ENCODE measurements at places on chromosomes 13 and 19.

- DNase-seq, result no peak
Measured at GRCh38 chr13:40446365-40446764, 220.1 kb downstream of the FOXO1 start.

GRCh38 chr19:15296353-15296752, 36.0 kb downstream of the BRD4 start:
- DNase-seq, result no peak

- DNase-seq, result no peak
Measured at GRCh38 chr19:884420-885211, 8.4 kb downstream of the MED16 start.

- DNase-seq, result no peak
Measured at GRCh38 chr19:3483226-3483628, at the start of gene SMIM44. Gene SMIM44 (minus strand): TSS chr19:3483441. CDS start chr19:3483403, 38 bp downstream.

DNA sequence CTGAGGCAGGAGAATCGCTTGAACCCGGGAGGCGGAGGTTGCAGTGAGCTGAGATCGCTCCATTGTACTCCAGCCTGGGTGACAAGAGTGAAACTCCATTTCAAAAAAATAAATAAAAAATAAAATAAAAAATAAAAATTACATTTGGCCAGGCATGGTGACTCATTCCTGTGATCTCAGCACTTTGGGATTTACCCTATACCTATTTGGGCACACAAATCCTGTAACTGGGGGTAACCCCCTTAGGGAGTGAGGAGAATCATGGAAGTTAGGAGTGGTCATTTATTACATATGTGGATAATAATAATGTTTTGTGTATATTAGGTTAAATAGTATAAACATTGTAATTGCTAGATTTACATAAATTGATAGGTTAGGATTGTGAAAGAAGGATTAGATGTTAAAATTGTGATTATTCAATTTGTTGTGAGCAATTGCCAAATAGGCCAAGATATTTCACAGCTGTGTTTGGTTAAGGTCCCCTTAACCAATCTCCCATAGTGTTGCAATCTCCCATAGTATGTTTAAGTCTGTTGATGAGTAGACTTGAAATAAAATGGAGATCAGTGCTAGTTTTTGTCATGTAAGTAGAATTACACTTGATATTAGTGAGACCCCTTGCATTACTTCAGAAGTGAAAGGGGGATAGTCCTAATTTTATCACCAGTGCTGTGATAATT, 30.7 kb downstream of the ZNF844 start:
- no peak for DNase-seq

DNA sequence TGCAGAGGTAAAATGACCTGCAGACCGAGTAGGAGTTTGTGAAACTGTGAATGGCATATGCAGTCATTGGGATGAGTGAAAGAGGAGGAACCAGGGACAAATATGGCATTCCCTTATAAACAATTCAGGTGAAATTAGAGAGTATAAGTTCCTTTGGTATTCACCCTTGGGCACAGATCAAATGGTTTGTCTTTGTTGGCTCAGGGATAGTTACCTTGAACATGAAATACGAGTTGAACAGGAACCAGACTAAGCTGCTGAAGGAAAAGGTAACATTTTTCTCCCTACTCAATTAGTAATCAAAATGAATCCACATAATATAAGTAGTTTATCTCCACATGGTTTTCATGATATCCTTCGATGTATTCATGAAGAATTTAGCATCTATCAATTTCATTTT, 50.5 kb downstream of the SLITRK1 start:
- DNase-seq, result no peak

DNA sequence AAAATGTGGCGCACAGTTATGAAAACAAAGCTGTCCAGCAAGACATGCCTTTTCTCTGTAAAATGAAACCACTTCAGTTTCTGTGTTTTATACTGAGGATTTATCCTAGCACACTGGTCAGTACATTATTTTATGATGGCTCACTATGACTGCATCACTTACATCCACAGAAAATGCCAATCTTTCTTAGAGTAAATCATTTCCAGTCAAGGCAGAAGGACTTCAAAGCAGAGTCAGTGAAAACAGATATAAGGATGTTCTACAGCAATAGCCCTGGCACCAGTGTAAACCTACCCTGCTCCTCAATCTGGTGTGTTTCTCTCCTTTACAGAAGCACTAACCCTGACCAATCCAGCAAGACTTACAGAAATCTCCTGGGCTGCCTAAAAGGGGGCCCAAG, 473.5 kb downstream of the GPC6 start:
- no peak for DNase-seq

DNA sequence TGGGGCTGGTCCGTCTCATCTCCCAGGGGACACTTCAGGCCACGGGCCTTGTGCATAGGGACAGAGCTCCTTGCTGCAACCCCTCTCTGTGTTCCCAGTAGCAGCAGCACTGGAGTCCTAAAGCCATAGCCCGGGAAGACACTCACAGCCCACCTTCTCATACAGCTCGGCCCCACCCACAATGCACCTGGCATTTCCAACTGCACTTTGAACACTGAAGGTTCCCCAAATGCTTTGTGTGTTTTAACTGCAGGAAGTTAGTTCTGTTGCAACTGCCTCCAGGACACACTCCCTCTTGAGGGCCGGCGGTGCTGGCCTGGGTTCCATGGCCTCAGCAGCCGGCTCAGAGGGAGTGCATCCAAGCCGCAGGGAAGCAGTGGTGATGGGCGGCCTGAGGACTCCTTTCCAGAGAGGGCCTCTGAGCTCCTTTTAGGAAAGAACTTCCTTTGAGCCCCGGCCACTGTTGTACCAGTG, 22.7 kb upstream of the TMEM255B start:
- DNase-seq, result no peak

- DNase-seq, result no peak
Measured at GRCh38 chr19:42553292-42554045, 25.2 kb upstream of the CEACAM1 start.

- no peak for DNase-seq
Measured at GRCh38 chr13:71663431-71663830, 203.6 kb downstream of the DACH1 start.

DNA sequence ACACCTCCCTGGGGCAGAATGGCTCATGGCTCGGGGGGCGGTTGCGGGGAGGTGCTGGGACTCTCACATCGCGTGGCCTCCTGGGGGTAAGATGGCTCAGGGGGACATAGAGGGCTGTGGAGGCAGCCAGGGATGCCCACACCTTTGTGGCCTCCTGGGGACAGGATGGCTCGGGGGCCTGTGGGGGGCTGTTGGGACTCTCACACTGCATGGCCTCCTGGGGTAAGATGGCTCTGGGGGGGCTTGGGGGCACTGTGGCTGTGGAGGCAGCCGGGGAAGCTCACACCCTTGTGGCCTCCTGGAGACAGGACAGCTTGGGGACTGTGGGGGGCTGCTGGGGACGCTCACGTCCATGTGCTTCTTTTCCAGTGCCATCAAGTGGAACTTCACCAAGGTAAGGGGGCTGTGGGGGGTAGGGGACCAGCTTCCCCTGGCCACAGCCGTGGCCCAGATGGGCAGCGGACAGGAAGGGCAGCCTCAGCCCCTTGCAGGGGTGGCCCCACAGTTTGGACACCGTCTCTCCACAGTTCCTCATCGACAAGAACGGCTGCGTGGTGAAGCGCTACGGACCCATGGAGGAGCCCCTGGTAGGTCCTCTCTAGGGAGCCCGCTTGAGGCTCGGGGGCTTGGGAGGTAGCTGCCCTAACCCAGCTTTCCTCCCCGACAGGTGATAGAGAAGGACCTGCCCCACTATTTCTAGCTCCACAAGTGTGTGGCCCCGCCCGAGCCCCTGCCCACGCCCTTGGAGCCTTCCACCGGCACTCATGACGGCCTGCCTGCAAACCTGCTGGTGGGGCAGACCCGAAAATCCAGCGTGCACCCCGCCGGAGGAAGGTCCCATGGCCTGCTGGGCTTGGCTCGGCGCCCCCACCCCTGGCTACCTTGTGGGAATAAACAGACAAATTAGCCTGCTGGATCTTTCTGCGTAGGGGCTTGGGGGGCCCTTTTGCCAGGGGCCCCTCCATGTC, 2.4 kb downstream of the GPX4 start:
- DNase-seq, result no peak

- peak; percentile 19 for DNase-seq
Measured at GRCh38 chr13:27533155-27533643, 82.8 kb upstream of the MTIF3 start.

DNA sequence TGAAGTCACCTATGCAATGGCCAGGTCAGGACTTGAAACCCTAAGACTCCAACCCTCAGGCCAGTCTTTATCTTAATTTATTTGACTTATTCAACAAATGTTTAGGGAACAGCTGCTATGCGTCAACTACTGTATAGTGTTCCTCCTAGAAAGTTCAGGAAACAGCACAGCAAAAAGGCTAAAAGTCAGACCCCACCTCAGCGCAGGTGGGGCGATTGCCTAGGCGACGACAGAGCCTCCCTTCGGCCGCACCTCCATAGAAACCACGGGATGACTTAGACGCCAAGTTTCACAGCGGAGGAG, 502 bp downstream of the VRK3 start:
- DNase-seq, result no peak

DNA sequence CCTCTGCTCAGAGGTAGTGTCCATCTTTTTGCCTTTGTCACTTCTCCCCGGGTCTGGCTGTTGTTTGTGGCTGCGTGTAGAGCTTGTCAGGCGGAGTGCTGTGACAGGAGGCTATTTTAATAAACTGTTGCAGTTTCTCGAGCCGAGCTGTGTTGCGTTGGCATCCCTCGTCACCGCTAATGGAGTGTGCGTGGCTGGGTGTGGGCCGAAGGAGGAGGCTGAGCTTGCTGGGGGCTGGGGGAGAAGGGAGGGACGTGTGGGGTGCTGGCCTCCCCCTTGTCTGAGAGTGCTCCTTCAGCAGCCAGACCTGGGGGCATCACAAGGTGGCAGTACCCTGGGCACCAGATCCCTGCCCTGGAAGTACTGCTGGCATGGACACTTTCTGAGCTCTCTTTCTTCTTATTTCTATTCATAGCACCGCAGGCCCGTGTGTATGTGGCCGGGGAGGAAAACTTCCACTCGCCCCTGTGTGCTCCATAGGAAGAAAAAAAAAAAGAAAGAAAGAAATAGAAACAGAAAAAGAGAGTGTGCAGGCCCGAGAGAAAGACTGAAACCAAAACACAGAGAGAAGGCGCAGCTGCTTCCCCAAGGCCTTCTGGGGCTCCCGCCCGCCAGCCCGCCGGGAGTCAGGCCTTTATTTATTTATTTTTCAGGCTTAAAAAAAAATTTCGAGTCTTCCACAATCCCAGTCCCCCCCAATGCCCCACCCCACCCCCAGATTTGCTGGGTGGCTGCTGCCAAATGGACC, 27.0 kb downstream of the NFIX start:
- no peak for DNase-seq

GRCh38 chr13:105598529-105598928, 936.9 kb downstream of the EFNB2 start:
- no peak for DNase-seq

GRCh38 chr19:35216833-35217648, 11.5 kb downstream of the FAM187B start:
- no peak for DNase-seq

DNA sequence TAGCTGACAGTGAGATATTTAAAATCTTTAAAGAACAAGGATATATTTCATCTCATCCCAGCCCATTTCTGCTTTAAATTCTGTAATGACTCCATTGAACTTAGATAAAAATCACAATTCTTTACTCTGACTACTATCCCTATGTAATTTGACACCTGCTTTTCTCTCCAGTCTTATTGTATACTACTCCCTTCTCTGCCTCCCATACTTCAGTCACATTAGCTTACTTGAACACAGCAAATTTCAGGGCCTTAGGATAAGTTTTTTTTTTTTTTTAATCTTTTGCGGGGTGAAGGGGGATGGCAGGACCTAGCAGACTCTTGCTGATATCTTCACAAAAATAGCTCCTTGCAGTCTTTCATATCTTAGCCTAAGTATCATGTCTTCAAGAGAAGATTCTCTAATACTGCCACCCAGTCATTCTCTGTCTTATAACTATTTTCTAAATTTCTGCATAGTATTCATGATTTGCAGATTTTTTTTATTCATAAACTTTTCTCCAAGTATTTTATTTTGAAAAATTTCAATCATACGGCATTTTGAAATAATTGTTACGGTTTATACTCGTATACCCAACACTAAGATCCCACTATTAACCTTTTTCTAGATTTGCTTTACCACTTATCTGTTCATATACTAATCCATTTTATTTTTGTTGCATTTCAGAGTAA, 151.4 kb downstream of the PCCA start:
- no peak for DNase-seq

DNA sequence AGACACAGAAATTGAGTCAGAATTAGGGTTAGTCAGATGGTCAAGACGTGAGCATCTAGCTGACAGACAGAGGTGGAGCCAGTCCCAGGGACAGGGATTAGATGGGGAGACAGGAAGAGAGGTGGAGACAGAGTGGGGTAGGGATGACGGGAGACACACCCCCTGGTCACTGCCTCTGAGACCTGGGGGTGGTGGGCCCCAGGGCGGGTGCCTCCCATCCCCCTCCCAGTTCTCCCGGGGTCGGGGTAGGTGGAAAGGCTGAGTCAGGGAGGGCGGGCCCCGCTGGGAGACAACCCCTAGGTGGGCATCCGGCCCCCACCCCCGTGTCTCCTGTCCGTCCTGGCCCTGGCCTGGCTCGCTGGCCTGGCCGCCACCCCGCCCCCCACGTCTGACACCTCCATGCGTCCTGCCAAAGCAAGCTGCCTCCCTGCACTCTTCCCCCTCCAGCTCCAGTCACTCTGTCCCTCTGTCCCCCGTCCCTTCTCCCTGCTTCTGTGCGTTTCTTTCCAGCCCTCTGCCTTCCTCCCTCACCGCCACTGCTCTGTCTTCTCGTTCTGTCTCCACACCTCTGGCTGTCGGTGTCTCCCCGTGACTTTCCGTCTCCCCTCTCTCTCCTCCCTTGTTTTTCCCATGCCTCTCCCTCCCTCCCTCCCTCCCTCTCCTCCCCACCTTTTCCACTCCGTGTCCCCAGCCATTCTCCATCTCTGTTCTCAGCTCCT, 15.1 kb downstream of the CCDC97 start:
- DNase-seq, result no peak

DNA sequence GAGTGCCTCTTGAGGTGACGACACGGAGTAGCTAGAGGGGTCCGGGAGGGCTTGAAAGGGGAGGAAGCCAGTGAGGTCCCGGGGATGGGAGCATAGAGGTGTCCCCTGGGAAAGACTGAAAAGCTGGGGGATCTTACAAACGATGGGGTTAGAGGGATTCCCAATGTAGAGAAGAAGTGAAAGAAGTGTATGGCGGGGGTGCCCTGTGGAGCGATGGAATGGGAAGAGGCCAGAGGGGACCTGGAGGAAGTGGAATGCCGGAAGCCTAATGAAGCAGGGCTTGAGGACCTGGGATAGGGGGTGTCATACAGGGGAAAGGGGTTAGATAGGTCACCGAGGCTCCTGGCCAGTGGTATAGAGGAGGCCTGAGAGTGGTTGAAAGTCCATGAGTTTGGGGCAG, 580 bp downstream of the AP2A1 start:
- no peak for DNase-seq

GRCh38 chr19:10461047-10461949, 41.0 kb downstream of the PDE4A start:
- DNase-seq, result peak; percentile 55

- DNase-seq, result no peak
Measured at GRCh38 chr13:99514801-99515200, 13.5 kb downstream of the TM9SF2 start.

All from stimulated activated CD8-positive, alpha-beta memory T cell treated with anti-CD3 and anti-CD28 coated beads, Interleukin-7, amount 100 ng/mL, for 1 hour (primary cell).